ENCODE measurements at places on chromosomes 5 and 9. TPM values are rescaled to one million over a fixed set of nuclear protein-coding genes. Genes with fewer than 3 reads are reported as not detected.

DNA sequence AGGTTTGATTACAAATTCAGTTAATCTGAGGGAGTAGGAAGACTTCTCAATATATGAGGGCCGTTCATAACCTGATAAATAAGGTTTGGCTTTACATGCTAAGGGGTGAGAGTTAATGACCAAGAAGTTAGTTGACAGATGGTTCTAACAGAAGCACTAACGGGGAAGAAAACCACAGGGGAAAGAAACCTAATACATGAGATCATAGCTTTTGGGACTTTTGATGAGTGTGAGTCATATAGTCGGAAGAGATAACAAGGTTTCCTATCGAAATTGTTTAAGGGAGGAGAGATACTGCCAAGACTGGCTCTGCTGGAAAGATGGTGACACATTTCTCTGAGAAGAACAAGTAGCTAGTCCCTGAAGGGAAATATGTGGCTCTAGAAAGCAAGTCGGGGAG lies 140.1 kb downstream of the COX7C start:
- no peak for DNase-seq

DNA sequence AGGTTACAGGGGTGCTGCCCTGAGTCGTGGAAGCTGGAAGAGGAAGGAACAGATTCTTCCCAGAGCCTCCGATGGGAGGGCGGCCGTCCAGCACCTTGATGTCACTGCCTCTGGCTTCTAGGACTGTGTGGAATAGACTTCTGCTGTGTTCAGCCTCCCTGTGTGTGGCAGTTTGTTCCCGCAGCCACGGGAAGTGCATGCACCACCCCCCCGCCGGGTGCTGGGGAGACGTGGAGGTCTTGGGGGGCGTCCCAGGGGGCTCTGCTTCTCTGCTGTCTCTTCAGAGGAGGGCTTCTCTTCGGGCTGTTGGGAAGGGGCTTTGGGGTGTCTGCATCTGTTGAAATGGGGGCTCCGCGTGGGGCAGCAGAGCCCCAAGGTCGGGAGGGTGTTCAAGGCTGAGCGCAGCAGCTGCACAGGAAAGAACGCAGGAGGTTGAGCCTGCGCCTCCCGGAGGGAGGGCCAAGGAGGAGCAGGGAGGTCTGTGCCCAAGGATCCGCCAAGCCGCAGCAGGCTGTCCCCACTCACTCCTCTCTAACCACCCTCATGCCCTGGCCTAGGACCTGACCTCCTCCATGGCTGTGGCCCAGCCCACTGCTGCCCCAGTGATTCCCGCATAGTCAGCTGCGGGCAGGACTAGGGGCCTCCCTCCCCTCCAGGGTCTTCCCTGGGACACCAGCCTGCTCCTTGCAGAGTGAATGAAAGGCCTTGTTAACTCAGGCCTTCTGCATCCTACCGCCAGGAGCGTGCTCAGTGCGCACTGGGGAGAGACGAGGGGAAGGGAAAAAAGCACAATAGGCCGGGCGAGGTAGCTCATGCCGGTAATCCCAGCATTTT lies 45.0 kb downstream of the ROPN1L start:
- no peak for DNase-seq

DNA sequence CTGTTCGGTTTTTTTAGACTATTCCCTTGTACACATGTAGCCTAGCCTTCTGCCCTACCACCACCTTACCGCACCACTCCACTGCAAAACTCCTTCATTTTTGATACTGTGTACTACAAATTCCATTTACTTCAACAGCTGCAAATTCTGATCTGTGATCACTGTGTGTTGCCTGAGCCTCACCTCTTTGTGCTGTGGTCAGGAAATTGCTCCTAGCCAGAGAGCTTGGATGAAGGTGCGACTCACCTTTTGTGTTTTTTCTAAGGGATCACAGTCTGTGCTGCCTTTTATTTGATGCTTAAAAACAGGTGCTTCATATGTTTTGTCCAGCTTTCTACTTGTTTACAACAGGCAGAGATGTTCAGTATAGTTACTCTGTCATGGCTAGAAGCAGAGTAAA lies 31.5 kb downstream of the CSNK1G3 start:
- DNase-seq, result no peak

- no peak for DNase-seq
Measured at GRCh38 chr5:74503-75109, 17.4 kb upstream of the PLEKHG4B start.

DNA sequence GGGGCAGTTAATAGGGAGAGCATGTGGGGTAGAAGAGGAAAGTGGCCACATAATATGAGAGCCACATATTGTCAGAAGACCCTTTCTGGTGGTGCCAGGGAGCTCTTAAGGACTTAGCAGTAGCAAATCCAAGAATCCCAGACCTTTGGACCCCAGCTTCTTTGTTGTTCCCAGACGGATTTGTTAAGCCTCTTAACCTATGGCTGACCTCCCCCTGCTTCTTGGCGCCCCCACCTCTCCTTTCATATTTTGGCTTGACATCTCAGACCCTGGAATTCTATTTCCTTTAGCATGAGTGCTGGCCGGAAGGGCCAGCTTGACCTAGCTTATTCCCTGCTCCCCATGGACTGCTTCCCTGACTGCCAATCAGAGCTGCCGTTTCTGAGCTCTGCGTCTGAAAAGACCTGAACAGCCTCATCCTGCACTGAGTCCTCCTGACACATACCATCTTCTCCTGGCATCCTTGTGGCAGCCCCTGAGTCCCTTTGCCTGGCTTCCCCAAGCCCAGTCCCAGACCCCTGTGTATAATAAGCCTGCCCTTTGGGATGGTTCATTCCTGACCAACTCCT lies 116.3 kb downstream of the PRKACG start:
- no peak for DNase-seq

DNA sequence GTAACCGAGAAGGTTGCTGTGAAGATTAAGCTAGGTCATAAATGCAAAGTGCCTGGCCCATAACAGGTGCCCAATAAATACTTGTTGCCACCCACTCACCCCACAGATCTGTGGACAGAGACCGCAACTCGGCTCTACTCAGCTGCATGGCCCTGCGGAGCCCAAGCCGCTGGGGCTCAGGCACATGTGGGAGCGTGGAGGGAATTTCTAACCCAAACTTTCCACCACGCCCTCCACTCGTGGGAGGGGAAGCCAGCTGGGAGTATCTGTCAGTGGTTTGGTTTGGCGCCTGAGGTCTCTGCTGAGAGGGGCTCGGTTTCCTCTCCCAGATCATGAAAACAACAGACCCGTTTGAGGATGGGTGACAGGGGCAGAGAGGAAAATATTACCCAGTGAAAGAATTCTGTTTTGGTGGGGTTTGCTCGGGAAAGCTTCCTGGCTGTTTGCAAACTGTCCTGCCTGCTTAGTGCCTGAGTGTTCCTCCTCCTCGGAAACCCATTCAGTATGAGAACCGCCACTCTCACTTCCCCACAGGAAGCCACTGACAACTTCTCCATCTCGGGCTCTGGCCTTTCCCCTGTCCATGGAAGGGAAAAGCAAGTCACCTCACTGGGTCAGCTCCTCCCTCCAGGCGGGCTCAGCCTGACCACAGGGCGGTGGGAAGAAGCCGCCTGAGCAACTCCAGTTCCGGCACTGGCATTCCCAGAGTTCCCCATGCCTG lies 60.1 kb downstream of the RGS3 start:
- DNase-seq, result peak; percentile 94

The PCDHB10 gene
- total RNA-seq, result 0.44 TPM

DNA sequence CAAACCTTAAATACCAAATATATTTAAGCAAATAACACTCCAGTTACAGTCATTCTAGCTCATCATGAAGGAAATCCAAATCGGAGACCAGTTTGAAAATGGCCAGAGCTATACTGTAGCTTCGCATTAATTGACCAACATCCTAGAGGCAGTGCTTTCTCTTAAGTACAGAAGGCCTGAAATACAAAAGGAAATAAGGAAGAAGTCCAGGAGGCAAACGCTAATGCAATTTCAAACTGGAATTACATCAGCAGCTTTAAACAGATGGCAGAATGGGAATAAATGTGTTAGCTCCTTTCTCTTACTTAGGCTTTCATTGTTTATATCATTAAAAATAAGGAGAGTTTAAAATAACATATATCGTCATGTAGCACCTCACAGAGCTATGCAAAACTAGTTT lies 197.0 kb downstream of the SEC61B start:
- DNase-seq, result no peak

GRCh38 chr9:14158916-14159315 lies 155.0 kb downstream of the NFIB start:
- no peak for DNase-seq

DNA sequence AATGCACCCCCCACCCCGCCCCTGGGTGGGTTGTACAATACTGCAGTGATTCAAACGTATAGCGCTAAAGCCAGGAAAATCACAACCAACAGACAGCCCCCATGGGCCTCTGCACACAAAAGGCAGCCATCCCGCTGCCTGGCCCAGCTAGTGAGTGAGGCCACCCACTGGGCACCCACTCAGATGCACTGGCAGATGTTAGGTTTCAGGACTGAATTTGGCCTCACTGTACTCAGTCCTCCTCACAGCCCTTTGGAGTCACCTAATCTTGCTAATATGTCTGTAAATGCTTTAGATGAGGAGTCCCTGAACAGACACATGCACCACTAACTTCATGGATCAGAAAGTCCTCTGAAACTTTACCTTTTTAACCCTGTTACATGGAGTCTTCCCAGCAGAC lies 87.7 kb downstream of the FSTL4 start:
- DNase-seq, result no peak

- no peak for DNase-seq
Measured at GRCh38 chr9:98429613-98430012, 174.2 kb upstream of the TBC1D2 start.

- DNase-seq, result peak; percentile 18
Measured at GRCh38 chr5:35815089-35815936, 41.4 kb upstream of the IL7R start.

DNA sequence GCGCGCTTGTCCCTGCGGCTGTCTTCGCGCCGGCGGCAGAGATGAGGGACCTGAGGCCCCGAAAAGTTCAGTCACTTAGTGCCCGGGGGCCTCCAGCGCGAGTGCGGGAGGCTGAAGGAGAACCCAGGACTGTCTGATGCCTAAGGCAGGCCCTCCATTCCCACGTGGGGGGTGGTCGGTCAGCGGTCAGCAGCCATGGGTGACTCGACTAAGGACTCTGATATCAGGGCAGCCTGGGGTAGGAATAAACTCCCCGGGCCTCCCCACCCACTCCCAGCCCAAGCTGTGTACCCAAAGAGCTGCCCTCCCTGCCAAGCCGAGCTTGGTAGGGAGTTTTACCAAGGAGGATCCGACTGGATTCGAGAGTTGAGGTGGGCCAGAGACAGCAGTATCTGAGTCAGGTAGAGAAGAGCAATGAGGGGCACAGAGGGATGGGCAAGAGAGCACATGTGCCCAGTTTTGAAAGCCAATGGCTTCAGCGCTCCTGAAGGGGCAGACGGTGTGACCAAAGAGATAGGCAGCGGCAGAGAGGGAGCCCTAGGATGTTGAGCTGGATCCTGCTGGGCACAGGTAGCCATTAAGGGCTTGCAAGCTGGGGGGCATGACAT lies 787 bp downstream of the FGFR4 start:
- no peak for DNase-seq

GRCh38 chr5:75275756-75276155 lies 39.1 kb upstream of the ANKRD31 start:
- DNase-seq, result no peak

- no peak for DNase-seq
Measured at GRCh38 chr5:133830911-133831310, 137.5 kb downstream of the C5orf15 start.

The ALAD gene
- total RNA-seq, result 10.9 TPM

The MEIKIN gene
- not detected for total RNA-seq

DNA sequence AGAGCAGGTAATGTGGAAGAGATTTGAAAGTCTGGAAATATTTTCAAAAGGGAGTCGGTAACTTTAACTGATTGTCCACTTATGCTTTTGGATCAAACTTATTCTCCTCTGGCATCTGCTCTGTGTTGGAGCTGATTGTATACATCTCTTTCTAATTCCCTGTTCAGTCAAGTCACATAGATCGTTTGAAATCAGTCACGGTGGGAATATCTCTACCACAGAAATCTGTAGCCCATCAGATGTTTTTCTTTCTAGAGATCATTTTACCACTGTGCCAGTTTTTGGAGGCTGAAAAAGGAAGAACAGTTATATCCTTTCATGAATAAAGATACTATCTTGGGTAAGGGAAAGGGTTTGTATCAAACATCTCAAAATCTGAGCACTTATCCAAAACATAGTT lies 1853.3 kb downstream of the EFNA5 start:
- DNase-seq, result no peak

- no peak for DNase-seq
Measured at GRCh38 chr9:8494571-8494970, 695.0 kb upstream of the DMAC1 start.

The ADAMTS12 gene
- total RNA-seq, result 3.2 TPM

DNA sequence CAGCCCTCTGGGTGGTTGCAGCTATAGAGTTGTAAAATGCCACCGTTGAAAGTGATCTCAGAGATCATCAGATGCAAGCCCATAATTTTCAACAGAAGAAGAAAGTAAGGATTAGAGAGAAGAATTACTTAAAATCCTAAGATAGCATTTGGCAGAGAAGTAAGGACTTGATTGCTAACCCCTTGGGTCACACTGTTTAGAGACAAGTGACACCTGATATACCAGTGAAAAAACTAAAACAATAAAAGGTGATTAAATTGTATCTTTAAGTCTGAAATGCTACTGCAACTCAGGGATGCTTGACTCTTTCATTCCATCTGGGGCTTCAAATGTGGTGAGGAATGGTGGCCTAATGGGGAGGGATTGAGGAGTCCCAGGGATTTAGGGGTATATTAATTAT lies 280.9 kb upstream of the PANK3 start:
- no peak for DNase-seq

The REEP2 gene
- 1.1 TPM for total RNA-seq

The SPINK6 gene
- not detected for total RNA-seq

The ANKRD31 gene
- not detected for total RNA-seq

GRCh38 chr5:5544094-5544663 lies 121.7 kb downstream of the ICE1 start:
- DNase-seq, result no peak

The DNAH5 gene
- total RNA-seq, result under 0.01 TPM

DNA sequence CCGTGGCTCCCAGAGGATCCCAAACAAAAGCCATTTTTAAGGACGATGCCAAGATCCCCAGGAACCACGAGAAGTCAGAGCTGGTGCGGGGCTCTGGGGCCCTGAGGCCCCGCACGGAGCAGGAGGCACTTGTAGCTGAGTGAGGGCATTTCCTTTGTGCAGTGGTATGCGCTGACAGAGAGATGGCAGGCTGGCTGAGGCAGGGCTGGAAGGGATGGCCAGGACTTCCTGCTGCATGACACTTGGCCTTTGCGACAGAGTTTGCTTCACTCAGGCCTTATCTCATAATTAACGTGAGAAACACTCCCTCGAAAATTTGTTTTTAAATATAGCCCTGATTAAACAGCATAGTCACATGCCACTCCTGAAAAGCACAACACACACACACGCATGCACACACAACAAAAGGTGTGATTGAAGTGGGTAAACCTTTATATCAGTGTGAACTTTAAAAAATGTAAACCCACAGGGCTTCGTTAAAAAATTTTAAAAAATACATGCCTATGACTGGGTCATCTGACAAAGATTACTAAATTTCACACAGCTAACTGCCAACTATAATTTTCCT lies 536.6 kb downstream of the PDE4D start:
- DNase-seq, result peak; percentile 45

GRCh38 chr9:17609312-17610005 lies 30.6 kb downstream of the SH3GL2 start:
- DNase-seq, result no peak
